ENCODE measurements at places on chromosomes 6 and 20.

- DNase-seq, result no peak
Observed at GRCh38 chr6:19662911-19663310, 174.3 kb upstream of the ID4 start.

- DNase-seq, result no peak
Observed at GRCh38 chr6:32610682-32611296, 21.1 kb upstream of the HLA-DRB1 start.

DNA sequence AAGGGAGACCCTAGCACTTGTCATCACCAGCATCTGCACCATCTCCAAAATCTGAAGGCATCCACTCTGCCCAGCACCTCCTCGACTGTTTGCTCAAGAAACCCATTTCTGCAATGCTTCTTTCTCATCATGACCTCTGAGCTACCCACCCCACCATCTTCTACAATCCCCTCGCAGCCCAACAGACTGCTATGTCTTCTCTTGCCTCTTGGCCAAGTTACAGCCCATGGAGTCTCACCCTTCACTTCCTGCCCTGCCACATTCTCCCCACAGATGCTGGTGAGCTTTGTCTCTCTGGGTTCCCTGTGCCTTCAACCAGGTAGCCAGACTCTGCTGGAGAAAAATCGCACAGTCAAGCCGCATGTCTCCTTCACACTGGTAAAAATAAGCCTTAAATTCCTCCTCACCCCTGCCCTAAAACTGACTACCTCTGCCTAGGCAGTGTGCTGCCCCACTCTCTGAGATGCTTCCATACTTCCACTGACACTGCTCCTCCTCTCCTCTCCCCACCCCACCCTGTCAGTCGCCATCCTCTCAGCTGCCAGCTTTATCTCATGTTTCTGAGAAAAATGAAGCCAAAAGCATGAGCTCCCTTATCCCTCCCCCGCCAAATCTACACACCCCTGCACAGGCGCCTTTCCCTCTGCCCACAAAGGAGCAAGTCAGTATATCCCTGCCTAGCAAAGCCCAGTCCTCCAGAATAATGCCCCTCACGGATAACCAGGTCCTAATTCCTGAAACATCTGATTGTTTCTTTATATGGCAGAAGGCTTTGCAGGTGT is 2.3 kb upstream of the TXNDC5 start:
- no peak for DNase-seq

GRCh38 chr20:59776626-59777330 is 156.7 kb downstream of the SYCP2 start:
- no peak for DNase-seq

DNA sequence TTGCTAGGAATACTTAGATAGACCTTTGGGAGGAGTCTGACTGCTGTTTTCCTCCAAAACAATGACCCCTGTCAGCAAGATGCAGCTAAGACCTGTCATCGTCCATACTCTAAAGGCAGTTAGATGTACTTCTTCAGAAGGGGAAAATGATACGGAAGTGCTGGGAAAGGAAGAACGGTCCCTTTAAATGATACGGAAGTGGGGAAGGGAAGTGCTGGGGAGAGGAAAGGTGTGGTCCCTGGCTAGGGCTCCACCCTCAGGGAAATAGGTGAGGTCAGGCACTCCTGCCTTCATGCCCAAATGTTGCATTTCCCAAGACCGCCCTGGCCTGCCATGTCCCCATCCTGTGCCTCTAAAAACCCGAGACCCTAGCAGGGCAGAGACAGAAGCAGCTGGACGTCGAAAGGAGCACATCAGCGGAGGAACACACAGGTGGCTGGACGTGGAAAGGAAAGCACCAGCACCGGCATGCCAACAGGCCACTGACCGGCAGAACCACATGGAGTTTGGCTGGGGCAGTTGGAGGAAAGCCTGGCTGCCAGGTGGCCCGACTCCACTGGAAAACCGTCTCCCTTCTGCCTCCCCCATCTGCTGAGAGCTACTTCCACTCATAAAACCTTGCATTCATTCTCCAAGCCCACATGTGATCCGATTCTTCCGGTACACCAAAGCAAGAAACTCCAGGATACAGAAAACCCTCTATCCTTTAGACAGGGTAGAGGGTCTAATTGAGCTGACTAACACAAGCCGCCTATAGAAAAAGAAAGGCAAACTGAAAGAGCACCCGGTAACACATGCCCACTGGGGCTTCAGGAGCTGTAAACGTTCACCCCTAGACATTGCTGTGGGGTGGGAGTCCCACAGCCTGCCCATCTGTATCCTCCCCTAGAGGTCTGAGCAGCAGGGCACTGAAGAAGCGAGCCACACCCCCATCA is 94.6 kb downstream of the FAXC start:
- DNase-seq, result no peak

- no peak for DNase-seq
Observed at GRCh38 chr6:112300896-112301295, 46.2 kb upstream of the RFPL4B start.

- no peak for DNase-seq
Observed at GRCh38 chr6:43373252-43373875, 3.9 kb upstream of the ZNF318 start.

DNA sequence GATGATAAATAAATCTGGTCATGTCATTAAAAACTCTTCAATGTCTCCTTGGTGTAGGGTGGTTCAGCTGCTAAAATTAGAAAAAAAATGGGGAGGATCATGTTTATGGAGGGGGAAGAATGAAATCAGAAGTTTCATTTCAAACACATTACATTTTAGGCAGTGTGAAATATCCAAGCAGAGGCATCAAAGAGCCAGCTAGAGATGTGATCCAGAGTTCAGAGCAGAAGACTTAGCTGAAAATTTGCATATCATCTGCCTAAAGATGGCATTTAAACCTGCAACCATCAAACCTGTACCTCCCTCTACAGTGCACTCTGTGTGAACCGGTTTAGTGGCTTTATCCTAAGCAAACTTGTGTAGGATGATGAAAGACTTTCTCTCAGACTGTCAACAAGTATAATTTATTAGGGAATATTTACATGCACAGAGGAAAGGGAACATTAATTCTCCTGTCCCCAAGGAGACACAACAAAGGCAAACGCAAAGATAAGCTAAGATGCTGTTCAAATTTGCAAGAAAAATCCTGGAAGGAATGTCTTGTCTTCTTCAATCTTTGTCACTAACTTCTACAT is 84.8 kb upstream of the PLEKHG1 start:
- DNase-seq, result no peak

GRCh38 chr6:148760568-148761526 is 14.0 kb downstream of the UST start:
- no peak for DNase-seq

DNA sequence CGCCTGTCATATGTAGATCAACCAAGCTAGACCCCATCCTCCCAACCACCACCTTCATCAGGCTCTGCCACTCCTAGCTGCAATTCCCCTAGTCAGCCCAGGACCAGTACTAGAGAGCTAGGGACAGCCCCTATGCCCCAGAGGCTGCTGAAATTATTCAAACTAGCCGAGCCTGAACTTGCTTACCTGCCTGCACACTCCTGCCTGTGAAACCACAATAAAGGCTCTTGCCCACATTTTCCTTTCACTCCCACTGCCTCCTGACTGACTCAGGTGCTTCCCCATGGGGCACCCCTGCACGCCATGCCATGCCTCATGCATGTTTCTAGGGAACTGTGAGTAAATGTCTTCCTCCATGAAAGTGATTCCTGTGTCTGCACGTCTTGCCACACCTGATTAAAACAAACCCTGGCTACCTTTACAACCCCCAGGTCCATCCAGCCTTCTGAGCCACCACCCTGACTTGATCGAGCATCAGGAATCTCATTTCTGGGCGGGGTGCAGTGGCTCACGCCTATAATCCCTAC is 66.5 kb upstream of the IER3 start:
- DNase-seq, result no peak

GRCh38 chr20:21832442-21833385 is 127.2 kb downstream of the PAX1 start:
- no peak for DNase-seq

DNA sequence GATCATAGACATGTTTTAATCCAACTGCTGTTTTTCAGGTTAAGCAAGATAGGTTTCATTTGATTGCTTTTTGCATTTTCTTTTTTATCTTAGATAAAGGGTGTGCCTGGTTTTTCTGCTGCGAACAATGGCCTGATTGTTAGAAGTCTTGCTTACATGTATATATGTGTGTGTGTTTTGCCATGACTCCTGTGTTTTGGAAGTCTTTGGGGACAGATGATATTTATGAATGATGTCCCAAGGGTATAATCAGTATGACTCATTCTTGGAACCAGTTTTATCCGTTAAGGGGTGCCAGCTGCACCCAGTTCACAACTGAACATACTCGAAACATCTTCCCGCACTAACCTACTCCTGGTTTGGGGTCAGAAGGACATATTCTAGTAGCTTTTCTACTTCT is 230.1 kb upstream of the SUPT3H start:
- no peak for DNase-seq

DNA sequence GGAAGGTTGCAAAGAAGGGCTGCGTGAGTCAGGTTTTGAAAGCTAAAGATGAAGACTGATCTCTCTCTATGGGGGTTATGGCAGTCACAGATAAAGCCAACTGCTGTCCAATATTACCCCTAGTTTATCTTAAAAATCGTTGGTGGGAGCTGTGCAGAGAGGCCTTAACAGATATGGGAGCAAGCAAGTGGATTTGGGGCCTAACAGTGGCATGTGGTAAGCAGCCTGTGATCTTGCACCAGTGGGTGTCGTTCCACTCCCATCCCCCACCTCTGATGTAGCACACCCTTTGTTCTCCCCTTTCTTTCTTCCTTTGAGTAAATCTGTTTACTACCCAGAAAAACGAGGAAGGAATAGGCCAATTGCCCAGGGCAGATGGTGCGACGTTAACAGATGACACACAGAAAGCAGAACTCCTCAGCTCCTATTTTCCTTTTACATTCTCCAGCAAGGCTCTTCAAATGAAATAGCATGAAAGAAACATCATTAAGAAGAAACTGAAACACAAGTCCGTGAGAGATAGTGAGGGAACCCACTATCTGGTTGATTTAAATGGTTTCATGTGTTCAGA is 274.1 kb upstream of the CITED2 start:
- no peak for DNase-seq

- DNase-seq, result no peak
Observed at GRCh38 chr6:36867471-36868224, 7.0 kb downstream of the PPIL1 start.

DNA sequence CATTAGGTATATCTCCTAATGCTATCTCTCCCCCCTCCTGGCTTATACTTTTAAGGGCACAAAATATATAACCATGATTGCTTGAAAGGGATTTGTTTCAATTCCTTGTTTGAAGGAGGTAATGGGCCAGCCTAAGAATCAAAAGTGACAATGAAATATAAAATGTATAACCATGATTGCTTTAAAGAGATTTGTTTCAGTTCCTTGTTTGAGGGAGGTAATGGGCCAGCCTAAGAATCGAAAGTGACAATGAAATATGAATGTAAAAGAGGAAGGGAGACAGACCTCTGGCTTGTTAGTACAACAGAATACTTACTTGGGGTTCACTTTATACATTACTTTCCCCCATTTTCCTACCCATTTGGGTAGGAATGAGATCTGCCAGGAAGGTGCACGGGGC is 55.5 kb downstream of the FOXC1 start:
- DNase-seq, result no peak

DNA sequence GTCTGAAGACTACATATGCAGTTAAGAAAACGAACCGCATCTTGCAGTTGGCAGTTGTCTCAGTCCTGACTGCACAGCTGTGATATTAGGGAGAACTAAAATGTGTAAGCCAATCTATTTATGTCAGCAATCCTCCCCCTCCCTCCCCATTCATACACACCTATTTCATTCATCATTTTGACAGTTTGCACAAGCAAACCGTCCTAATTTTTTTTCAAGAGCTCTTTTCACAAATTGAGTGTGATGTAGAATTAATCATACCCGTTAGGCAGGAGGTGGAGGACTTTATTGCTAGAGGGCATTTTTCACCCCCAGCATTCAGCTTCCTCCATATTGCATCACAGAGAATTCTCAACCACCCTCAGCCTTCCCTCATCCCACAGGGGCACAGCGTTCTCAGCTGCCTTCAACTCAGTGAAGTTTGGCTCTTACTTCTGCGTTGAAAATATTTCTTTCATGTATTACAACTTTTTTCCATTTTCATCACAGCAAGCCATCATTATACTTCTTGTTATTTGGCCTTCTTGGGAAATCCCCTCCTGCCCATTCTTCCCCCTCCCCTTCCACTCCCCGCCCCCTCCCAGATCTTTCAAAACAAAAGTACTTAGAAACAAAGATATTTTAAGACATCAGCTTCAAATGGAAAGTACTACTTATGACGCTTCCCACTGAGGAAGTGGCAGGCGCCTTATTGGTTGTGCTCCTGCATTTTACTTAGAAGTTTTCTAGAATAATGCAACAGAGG is 37.5 kb downstream of the NOX3 start:
- DNase-seq, result peak; percentile 92

- no peak for DNase-seq
Observed at GRCh38 chr20:53805895-53806384, 212.3 kb upstream of the ZNF217 start.

GRCh38 chr20:24987873-24988835 is 4.4 kb downstream of the APMAP start:
- no peak for DNase-seq

GRCh38 chr6:13678255-13678983 is 33.2 kb downstream of the RANBP9 start:
- no peak for DNase-seq

GRCh38 chr6:13677878-13678254 is 33.8 kb downstream of the RANBP9 start:
- no peak for DNase-seq

DNA sequence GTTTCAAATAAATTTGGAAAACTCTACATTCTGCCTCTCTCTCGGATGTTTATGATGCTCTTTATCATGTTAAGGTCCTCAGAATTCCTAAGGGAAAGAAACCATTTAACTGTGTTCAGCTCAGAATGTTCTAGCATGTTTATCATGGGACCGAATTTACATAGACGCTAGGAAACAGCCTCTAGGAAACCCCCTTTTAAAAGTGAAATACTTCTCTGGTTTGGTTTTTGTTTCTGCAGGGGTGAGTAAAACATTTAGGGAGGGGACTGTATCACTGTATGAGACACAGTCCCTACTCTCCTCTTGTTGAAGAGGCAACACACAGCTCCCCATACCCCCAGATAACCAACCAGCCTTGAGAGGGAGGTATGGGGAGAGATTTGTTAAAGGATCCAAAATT is 267.6 kb upstream of the SUPT3H start:
- DNase-seq, result no peak

DNA sequence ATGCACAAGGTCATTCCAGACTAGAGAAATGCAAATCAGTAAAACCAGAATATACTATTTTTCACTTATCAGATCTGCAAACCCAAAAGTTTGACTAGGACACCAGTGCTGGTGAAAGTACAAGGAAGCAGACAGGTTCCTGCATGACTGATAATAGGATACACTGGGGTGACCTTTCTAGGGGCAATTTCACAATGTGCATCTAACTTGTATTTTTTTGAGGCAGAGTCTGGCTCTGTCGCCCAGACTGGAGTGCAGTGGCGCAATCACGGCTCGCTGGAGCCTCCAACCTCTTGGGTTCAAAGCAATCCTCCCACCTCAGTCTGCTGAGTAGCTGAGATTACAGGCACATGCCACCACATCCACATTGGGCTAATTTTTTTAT is 11.4 kb downstream of the COMMD7 start:
- peak; percentile 70 for DNase-seq

GRCh38 chr20:39124064-39124463 is 161.9 kb downstream of the DHX35 start:
- no peak for DNase-seq

- no peak for DNase-seq
Observed at GRCh38 chr6:52635049-52635577, 35.8 kb upstream of the TMEM14A start.

Measured in AML-193 (cell line).